ENCODE measurements at places on chromosomes 12 and 14. TPM values are rescaled to one million over a fixed set of nuclear protein-coding genes. Genes with fewer than 3 reads are reported as not detected.

KLRG1 gene
- total RNA-seq = not detected

TMEM63C gene
- total RNA-seq = 22.3 TPM

ADAM21 gene
- total RNA-seq = 1.2 TPM

ACVRL1 gene
- total RNA-seq = 0.35 TPM

NDUFA9 gene
- 87.9 TPM for total RNA-seq

KCNH5 gene
- total RNA-seq = not detected

KRT71 gene
- total RNA-seq = not detected

NOXRED1 gene
- total RNA-seq = not detected

TMTC2 gene
- total RNA-seq = 6.0 TPM

INSM2 gene
- not detected for total RNA-seq

SMCO2 gene
- not detected for total RNA-seq

NAP1L1 gene
- 317 TPM for total RNA-seq

PLEKHA5 gene
- total RNA-seq = 13.3 TPM

CLEC2B gene
- total RNA-seq = 0.23 TPM

NEUROD4 gene
- total RNA-seq = not detected

IFI27 gene
- 72.5 TPM for total RNA-seq

NUAK1 gene
- total RNA-seq = 8.0 TPM

TMEM30B gene
- total RNA-seq = 24.6 TPM

KRT85 gene
- not detected for total RNA-seq

NXPH4 gene
- total RNA-seq = 9.3 TPM

TMCC3 gene
- 7.6 TPM for total RNA-seq

TSPAN11 gene
- not detected for total RNA-seq

STXBP6 gene
- total RNA-seq = not detected

TOMM20L gene
- total RNA-seq = not detected

ASB8 gene
- total RNA-seq = 22.6 TPM

ASB2 gene
- 0.65 TPM for total RNA-seq

TSHR gene
- not detected for total RNA-seq

HVCN1 gene
- 1.3 TPM for total RNA-seq

EPYC gene
- total RNA-seq = not detected

LMO3 gene
- total RNA-seq = 10.9 TPM

DDIT3 gene
- 13.8 TPM for total RNA-seq

VDR gene
- 16.8 TPM for total RNA-seq

PTPRO gene
- total RNA-seq = 0.21 TPM

ZDHHC22 gene
- total RNA-seq = not detected

COX8C gene
- total RNA-seq = not detected

KRT83 gene
- not detected for total RNA-seq

PLEKHD1 gene
- total RNA-seq = not detected

MED6 gene
- total RNA-seq = 20.6 TPM

INHBE gene
- 0.21 TPM for total RNA-seq

AICDA gene
- total RNA-seq = not detected

B3GNT4 gene
- 3.4 TPM for total RNA-seq

NFATC4 gene
- total RNA-seq = 29.6 TPM

ARHGEF25 gene
- 0.19 TPM for total RNA-seq

KRT3 gene
- not detected for total RNA-seq

CCDC175 gene
- total RNA-seq = not detected

LYZ gene
- total RNA-seq = 0.33 TPM

GLI1 gene
- 0.05 TPM for total RNA-seq

DNAH10 gene
- 0.07 TPM for total RNA-seq

DACT1 gene
- total RNA-seq = 0.21 TPM

APOF gene
- total RNA-seq = not detected
